A172 (cell line): ENCODE measurements at places on chromosomes 4 and X. TPM values are rescaled to one million over a fixed set of nuclear protein-coding genes. Genes with fewer than 3 reads are reported as not detected.

Gene TRIM75
- total RNA-seq = not detected in 2 replicates

Gene ADH1A
- not detected in 2 replicates for total RNA-seq

- no peak for DNase-seq
These were observed 27.1 kb downstream of the RAI2 start for GRCh38 chrX:17833954-17834353.

Gene IL9R
- 0.14 TPM in 1 of 2 replicates, not detected in the other for total RNA-seq

Gene SOWAHB
- total RNA-seq = not detected in 2 replicates

Gene TAF7L
- total RNA-seq = not detected in 2 replicates

Gene ABCE1
- total RNA-seq = 161 and 173 TPM in 2 replicates

GRCh38 chr4:148452970-148453369 is 10.8 kb upstream of the NR3C2 start:
- DNase-seq = peak; percentile 33

Gene SRPK3
- total RNA-seq = 0.59 and 2.2 TPM in 2 replicates

DNA sequence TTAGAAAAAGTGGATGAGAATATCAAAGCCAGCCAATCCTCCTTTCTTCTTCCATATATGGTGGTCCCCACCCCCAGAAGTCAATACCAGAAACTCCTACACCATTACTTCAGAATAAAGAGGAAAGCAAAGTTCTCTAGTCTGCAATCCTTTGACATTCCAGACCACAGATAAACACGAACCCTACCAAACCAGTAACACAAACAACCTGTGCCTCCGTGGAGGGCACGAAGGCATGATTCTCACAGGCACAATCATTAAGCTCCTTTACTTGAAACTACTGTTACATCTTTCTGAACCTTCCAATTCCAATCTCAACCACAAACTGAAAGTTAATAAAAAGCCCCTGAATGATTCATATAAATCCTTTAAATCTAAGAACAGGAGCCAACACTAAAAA is 16.3 kb downstream of the MAML3 start:
- no peak for DNase-seq

DNA sequence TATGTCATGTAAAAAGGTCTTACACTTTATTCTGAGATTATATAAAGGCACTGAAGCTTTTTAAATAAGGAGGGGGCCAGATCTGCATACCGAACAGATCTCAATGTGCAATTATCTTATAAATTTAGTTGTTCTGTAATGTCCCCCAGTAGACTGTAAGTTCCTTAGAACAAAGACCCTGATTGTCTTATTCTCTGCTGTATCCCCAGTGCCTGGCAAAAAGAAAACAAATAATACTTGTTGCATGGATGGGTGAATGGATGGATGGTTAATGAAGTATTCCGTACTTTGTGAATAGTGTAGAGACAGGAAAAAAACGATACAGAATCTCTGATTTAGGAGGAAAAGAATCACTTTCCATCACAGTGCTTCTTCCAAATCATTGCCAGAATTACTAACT is 141.5 kb downstream of the CHM start:
- no peak for DNase-seq

DNA sequence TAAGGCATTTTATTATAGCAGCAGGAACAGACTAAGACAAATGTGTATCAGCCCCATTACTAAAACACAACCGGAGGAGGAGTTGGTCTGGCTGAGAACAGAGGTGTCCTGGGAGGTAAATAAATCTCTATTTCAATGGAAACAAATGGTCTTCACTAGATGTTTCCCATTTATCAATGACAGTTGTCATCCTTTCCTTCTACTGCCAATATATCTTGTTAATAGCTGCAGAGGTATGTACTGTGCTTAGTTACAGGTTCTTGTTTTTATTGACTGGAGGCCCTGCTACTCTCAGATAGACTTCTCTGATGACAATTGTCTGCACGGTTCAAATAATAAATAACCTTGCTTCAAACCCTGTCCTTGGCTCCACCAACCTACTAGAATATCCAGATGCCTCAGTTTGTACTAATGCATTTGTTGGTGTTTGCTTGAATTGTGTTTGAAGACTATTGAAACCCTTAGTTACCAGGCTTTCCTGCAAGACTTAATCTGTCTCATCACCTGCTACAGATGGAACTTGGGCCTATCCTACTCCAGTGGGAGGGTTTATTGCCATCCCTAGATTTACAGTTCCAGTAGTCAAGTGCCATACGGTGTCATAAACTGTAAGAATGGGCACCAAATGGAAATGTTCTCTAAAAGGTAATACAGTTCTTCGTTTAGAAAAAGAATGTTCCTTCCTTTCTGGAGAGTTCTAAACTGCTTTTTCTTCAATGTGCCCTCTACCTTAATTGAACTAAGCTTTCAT is 29.8 kb upstream of the HPGDS start:
- no peak for DNase-seq

DNA sequence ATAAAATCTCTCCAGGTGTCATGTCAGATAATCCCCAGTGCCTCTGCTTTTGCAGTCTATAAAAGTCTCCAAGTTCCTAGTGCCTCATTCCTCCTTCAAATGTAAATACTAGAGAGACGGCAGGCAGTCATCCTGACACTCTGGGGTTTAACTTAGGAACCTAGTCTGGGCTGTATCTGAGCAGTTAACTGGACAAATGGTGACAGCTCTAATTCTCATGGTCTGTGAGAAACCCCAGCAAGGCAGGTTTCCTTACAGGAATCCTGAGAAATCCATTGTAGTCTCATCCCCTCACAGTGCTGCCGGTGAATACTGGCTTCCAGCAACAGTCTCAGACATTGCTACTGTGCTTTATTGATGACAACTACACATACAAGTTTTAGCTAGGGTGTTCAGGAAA is 246.8 kb downstream of the SNCA start:
- DNase-seq = no peak

- DNase-seq = peak; percentile 11
These were observed 79.4 kb downstream of the FTHL17 start for GRCh38 chrX:30992381-30992904.
